SK-MEL-5 (cell line): ENCODE measurements at places on chromosomes 7 and 10.

- no peak for DNase-seq
Measured at GRCh38 chr7:467856-468545, 51.6 kb downstream of the PDGFA start.

GRCh38 chr7:157412021-157412443 is 75.2 kb downstream of the DNAJB6 start:
- no peak for DNase-seq

- DNase-seq: no peak
Measured at GRCh38 chr10:71005337-71006305, 117.3 kb upstream of the PCBD1 start.

- DNase-seq: no peak
Measured at GRCh38 chr7:74013539-74014272, 14.3 kb upstream of the ELN start.

- DNase-seq: no peak
Measured at GRCh38 chr7:143047326-143047725, 4.8 kb upstream of the OR6V1 start.

DNA sequence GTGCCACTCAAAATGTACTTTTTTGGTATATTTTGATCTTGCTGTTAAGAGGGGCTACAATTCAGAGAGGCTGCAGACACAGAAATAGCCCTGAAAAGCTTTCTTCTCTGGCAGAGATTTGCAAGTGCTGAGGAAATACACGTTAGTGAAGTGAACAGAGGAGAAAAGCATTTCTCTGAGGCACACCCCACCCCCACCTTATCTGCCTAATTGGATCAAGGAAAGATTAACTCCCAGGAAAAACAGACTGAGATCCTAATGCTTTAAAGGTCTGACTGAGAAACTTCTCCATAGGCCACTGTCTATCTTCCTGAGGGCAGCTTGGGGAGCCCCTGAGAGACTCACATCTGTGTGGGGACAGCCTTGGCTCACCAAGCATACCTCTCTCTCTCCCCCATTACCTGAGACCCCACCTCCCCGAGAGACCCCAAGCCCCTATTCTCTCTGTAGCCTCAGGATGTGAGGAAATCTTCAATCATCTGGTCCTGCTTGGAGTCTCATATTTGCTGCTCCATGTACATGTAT is 14.8 kb upstream of the AKR1C3 start:
- no peak for DNase-seq
